ENCODE measurements at places on chromosomes 7 and 10. TPM values are rescaled to one million over a fixed set of nuclear protein-coding genes. Genes with fewer than 3 reads are reported as not detected.

SFTPA2 gene
- total RNA-seq: not detected

PON3 gene
- 0.77 TPM for total RNA-seq

GPR26 gene
- not detected for total RNA-seq

SLC29A4 gene
- total RNA-seq: 2.5 TPM

AASS gene
- total RNA-seq: 3.8 TPM

CLRN3 gene
- not detected for total RNA-seq

DNA sequence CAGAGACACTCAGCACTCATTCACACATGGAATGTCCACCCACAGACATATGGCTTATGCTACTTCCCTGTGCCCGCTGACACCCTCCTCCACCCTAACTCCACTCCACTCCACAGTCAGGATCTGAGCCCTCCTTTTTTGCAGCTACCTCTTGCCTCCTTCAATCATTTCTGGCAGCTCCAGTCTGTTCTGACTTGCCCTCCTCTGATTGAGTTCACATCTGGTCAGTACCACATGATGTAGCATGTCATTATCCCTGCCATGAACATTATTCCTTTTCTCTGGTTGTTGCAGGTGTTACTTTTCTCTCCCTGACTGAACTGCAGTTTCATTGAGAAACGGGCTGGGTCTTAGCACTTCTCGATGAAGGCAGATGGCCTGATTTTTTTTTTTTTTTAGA lies 130.1 kb upstream of the EGR2 start:
- DNase-seq: no peak

DNA sequence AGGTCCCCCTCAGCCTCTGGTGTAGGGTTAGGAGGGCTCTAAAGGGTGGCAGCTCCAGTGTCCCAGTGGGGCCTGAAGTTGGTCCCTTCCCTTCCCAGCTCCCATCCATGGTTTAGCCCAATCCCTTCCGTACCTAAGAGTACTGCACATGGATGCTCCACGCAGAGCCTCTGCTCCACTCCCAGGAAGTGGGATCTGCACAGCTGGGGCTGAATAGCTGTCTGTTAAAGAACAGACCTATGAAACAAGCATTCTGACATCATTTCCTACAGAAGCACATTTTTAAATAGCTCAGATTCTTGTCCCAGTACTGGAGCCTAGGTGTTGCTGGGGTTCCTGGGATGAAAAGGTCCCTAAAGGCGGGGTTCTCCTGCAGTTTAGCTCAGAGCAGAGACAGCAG lies 135.9 kb downstream of the ZMYND11 start:
- DNase-seq: no peak

DNA sequence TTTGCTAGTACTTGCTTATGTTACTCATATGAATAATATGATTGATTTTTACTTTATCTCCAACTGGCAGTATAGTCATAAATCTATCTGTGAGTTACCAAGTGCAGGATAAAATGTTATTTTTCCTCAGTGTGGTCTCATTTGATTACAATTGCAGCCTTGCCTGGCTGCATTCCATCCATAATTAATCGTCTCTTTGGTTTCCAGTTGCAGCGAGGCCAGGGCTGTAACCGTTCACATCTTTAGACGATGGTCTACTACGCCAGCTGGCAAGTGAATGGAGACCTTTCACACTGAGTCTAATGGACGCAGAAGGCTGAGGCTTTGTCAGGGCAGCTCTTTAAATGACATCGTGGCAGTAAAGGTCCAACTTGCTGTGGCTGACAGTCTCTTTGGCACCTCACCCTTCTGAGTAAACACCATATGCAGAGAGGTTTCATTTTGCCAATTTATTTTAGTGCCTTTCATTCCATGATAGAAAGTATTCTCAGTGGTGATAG lies 84.0 kb downstream of the ARL4A start:
- no peak for DNase-seq

GRCh38 chr10:121668314-121669027 lies 70.2 kb upstream of the FGFR2 start:
- DNase-seq: no peak

GRCh38 chr7:73978661-73979563 lies 49.1 kb upstream of the ELN start:
- peak; percentile 13 for DNase-seq

DNA sequence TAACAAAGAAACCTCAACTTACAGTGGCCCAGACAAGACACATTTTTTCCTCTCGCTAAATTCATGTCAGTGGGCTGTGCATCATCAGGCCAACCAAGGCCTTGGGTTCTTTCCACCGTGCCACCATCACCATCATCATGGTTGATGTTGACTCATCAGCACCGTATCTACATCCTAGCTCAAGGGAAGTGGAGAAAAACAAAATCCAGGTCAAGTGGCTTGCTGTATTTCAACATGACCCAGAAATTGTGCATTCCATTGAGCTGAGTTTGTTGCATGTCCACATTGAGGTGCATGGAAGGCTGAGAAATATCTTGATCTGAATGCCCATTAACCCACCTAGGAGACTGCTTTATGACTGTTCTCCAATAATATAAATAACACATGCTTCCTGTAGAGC lies 312.4 kb upstream of the CDC14C start:
- DNase-seq: no peak

DNA sequence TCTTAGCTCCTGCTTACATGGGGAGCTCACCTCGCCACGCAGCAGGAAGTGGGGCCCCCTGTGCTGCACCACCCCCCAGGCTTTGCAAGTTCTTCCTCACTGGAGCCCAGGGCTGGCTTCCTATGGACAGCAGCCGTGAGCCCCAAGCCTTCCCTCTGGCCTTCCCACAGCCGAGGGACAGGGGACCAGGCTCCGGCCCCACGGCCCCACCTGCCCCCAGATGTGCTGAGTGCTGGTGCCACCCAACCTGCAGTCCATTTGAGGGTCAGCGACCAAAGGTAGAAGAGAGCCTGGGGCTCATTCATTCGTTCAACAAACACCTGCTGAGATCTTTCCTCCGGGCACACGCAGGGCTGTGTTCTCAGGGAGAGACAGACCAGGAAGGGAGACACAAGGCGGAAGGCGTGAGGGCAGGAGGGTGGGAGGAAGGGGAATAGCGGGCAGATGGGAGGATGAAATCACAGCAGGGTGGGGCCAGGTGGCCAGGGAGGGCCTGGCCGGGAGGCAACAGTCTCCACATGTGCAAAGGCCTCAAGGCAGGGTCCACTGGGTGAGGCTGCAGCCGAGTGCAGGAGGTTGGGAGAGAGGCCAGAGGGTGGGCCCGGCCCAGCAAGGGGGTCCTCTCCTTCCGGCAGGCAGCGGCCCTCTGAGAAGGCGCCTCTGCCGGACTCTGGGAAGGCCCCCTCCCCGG lies 100.1 kb downstream of the FOXL3 start:
- no peak for DNase-seq

GRCh38 chr10:24784923-24785322 lies 61.2 kb upstream of the ARHGAP21 start:
- DNase-seq: no peak

- DNase-seq: no peak
Observed at GRCh38 chr7:27767374-27767773, 27.4 kb downstream of the TAX1BP1 start.

GRCh38 chr10:6498771-6499170 lies 81.3 kb downstream of the PRKCQ start:
- no peak for DNase-seq

- DNase-seq: no peak
Observed at GRCh38 chr10:114084215-114084614, 40.5 kb downstream of the ADRB1 start.

- DNase-seq: no peak
Observed at GRCh38 chr7:106239406-106239805, 45.4 kb downstream of the NAMPT start.

GRCh38 chr10:30219971-30220751 lies 128.9 kb downstream of the MTPAP start:
- no peak for DNase-seq

GRCh38 chr7:70776627-70777101 lies 355.3 kb upstream of the GALNT17 start:
- DNase-seq: no peak

DNA sequence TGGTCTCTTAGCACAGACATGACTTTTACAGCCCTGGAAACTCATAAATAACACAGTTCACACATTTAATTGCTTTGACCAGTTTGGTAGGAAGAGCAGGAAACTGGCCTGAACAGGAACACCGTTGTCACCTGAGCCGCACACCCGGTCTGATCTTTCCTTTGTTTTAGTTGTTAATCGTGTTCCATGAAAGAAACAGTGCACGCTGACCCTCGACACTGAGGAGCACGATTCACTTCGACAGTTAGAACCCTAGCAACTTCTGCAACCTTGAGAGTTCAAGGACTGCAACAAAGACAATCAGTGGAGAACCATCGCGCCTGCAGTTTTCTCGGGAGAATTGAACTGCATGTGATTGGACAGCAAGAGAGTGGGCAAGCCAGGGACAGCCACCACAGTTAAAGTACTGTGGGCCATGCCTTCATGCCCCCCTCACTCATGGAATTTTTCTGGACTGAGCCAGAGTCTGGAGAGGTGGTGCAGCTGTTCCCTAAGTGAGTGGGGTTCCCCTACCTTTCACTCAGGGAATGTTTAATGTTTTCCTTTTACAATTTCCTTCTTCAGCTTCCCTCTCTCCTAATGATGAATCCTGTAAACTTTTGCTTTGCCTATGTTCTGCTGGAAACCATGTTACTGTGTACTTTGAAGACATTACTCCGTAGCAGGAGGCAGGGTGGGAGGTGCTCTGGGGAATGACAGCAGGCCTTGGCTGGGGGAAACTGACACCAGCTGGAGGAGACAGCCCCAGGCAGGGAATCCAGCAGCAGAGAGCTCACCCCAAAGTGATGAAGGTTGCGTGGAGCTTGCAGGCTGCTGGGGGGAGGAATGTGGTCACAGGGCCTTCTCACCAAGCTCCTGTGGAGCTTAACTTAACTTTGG lies 198.7 kb downstream of the ZNF438 start:
- no peak for DNase-seq
